ENCODE measurements at places on chromosomes 3 and 15. TPM values are rescaled to one million over a fixed set of nuclear protein-coding genes. Genes with fewer than 3 reads are reported as not detected.
A peak's percentile ranks its signal among the peaks of the same experiment; 100 is the strongest.

DNA sequence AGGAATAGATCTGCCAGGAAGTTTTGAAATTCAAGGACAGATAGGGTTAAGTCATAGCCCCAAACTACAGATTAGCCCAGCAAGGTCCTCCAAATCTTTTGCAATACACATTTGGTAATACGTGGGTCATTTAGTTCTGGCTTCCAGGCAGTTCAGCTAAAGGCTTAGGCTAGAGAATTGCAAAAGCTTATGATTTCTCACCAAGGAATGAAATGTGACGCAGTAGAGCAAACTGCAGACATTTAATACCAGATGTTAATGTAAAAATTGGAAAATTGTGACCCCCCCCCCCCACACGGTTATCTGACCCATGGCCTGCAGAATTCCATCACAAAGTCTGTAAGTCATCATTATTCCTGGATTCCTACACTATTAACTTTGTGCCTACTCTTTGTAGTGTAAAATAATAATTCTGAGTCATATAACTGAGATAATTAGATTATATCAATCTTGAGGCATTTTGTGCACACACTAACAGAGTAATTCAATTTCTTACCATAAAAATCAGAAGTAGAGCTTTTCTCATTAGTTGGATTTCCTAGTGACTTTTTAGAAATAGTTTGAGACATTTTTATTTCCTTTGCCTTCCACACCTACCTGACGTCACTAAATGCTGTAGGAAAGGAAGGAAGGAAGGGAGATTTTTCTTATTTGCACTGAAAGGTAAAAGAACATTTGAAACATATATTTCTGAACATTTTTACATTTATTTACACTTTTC, 235.2 kb downstream of the DTWD1 start:
- DNase-seq = peak; percentile 93

- no peak for DNase-seq
Observed at GRCh38 chr15:38307251-38307650, 54.6 kb downstream of the SPRED1 start.

DNA sequence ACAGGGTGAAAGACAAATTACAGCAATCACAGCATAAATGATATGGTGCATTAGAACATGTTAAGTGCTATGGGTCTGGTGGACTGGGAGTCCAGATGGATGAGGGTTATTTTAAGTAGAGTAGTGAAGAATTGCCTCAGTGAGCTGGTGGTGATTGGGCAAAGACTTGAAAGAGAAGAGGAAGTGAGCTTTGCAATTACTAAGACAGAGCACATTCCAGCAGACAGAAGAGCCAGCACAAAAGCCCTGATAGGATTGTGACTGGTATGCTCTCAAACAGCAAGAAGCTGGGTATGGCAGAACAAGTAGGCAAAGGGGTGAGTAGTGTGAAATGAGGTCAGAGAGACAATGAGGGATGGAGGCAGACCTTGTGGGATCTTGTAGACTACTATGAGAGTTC, 2.1 kb upstream of the ACKR4 start:
- DNase-seq = peak; percentile 68

Gene P2RY14
- not detected for total RNA-seq

Gene PARP15
- not detected for total RNA-seq

Gene CASR
- total RNA-seq = not detected

Gene ZNF620
- total RNA-seq = 0.48 TPM

DNA sequence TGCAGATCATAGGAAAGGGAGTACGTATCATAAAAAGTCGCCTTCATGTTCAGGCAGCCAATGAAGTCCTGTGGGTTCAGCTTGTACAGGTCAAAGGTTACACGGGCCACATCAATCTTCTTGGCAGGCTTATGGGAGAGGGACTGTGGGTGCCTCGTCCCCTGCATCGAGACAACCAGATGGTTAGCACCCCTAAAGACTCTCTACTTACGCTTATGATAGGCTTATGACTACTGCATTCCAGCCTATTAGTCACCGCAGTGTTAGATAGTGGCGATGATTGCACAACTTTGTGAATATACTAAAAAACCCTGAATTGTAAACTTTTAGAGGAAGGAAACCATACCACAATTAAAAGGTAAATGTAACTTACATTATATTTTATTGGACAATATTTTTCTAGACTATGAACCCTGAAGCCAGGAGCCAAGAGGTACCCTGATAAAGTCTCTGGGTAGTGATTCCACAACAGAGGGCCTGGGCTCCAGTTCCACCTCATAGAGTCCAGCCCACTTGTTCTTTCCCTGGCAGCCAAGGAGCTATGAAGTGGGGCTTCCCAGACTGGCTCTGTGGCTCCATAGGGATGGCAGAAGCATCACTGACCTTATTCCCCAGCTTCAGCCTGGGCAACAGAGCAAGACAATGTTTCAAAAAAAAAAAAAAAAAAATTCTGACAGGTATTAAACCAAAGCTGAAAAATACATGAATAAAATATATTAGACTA, 2.5 kb upstream of the FANCD2 start:
- peak; percentile 79 for DNase-seq

Gene HIGD2B
- total RNA-seq = not detected

GRCh38 chr3:104992676-104993075, 374.0 kb upstream of the ALCAM start:
- no peak for DNase-seq

GRCh38 chr15:32831485-32831884, 113.7 kb downstream of the GREM1 start:
- no peak for DNase-seq

DNA sequence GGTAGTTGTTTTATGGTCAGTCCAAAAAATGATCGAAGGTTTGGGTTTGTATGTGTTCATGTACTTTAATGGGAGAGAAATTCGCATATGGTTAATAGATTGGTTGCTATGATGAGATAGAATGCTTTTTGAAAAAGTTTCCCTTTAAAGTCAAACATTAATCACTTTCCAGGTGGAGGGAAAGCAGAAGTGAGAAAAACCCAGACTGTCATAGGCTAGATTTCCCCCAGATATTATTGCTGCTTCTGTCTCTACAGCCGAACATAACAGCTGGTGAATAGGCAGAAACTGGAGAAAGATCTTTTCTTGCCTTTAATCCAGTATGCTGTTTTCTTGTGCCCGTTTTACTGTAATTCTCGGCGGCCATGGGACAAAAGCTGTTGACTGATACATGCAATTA, 287.6 kb downstream of the SOX2 start:
- no peak for DNase-seq

Gene LARP6
- 119 TPM for total RNA-seq

DNA sequence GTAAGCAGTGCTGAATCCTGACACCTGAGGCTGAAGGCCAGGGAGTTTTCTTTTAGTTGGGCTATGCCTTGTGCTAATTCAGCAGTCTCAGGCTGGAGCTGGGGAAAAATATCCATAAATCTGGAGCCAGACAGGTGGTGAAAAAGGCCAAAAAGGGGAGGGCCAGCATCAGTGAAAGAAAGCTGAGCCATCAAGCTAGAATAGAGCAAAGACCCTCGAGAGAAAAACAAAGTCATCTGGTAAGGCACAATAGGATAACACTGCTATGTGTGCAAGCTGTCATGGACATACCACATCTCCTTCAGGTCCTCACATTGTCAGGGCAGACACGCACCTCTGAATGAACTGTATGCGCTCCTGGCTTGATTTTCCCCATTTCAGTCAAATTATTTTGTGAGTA, 687.9 kb downstream of the SQOR start:
- no peak for DNase-seq

GRCh38 chr3:133459400-133459799, 59.5 kb downstream of the BFSP2 start:
- no peak for DNase-seq

GRCh38 chr3:12808587-12808986, 12.1 kb downstream of the CAND2 start:
- no peak for DNase-seq

Gene PLAAT1
- total RNA-seq = not detected

- peak; percentile 12 for DNase-seq
Observed at GRCh38 chr3:69181592-69182211, 59.3 kb upstream of the LMOD3 start.

- peak; percentile 41 for DNase-seq
Observed at GRCh38 chr3:168878655-168879054, 782.9 kb upstream of the GOLIM4 start.

DNA sequence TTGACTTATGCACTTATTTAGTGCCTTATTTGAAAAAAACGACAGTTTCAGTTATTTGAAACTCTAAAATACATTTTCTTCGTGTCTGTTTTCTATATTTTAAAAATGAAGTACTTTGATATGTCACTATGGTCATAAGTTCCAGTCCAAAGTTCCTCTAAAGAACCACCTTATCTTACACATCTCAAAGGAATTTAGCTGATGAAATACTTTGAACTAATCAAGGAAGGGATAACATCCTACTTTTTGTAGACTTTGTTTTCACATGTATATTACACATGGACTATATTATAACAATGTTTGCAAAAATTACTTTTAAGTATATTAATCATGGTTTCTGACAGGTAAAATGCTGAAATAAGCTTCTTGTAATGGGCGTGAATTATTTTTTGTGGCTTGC, 265.8 kb upstream of the ZNF717 start:
- DNase-seq = no peak

DNA sequence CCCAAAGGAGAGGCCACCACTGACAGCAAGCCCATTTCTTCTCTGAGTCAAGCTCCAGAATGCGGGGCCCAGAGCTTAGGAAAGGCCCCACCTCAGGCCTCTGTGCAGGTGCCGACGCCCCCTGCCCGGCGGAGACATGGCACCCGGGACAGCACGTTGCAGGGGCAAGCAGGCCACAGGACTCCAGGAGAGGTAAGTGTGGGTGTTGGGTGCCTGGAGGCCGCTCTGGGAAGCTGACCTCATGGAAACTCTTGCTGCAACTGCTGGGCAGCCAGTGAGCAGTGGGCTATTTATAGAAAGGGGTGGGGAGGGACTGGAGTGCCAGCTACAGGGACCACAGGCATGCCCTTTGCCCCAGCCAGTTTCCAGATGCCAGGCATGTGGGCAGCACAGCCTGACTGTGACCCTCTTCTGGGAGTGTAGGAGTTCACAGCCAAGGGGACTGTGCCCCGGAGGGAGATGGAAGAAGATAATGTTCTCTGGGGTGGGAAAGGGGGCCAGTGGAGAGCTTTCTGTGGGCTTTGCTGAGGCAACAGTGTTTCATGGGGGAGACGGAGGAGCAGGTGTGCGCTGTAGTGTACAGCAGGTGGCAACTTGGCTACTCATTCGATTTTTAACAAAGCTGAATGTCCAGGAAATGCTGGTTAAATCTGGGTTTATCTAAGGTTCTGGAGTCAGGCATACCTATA, 23.7 kb downstream of the ALPK3 start:
- DNase-seq = peak; percentile 50

- DNase-seq = no peak
Observed at GRCh38 chr3:140170612-140171011, 235.6 kb downstream of the CLSTN2 start.

DNA sequence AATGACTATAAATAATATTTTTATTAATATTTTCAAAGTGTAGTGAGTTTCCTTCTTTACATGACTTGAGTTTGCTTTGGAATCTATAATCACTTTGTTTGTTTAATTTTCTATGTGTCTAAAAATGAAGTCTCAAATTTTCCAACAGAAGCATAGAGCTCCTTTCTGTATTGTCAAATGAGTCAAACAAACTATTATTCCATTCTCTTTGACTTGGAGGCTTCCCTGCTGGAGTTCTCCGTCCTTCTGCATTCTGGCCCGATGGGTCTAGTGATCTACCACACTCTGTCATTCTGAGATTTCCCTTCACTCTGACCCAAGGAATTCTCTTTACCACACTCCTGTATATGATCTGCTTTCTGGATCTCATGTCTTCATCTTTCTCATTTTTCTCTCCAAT, 30.1 kb downstream of the POLR2M start:
- no peak for DNase-seq

Gene ASB14
- not detected for total RNA-seq

DNA sequence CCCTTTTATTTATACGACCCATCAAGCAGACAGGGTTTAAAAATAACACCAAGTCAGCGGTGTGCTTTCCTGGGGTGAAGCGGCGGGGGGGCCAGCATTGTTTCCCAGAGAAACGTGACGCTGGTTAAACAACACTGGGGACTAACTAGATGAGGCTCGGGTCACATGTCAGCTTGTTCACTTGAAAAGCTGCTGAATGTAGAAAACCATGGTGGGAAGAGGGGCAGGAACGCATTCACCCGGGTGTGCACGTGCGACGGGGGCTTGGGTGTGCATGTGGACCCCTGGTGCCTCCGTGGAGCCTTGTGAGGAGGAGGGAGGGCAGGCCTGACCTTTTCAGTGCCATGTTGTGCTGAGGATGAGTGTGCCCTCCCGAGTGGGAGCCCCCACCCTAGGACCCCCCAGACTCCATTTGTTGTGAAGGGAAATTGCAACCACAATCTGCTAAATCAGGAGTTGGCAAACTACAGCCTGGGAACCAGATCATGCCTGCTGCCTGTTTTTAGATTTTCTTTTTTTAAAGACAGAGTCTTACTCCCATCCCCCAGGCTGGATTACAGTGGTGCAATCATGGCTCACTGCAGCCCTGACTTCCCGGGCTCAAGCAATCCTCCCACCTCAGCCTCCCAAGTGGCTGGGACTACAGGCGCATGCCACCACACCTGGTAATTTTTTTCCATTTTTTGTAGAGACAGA, 70.4 kb upstream of the CMTM7 start:
- no peak for DNase-seq

- DNase-seq = peak; percentile 17
Observed at GRCh38 chr3:109018828-109019227, 65.1 kb upstream of the GUCA1C start.

Gene FSD2
- not detected for total RNA-seq

Gene ENTPD3
- total RNA-seq = not detected

GRCh38 chr3:197336348-197336747, 37.9 kb upstream of the DLG1 start:
- no peak for DNase-seq

- DNase-seq = peak; percentile 83
Observed at GRCh38 chr15:89052474-89052873, 35.8 kb upstream of the ABHD2 start.

DNA sequence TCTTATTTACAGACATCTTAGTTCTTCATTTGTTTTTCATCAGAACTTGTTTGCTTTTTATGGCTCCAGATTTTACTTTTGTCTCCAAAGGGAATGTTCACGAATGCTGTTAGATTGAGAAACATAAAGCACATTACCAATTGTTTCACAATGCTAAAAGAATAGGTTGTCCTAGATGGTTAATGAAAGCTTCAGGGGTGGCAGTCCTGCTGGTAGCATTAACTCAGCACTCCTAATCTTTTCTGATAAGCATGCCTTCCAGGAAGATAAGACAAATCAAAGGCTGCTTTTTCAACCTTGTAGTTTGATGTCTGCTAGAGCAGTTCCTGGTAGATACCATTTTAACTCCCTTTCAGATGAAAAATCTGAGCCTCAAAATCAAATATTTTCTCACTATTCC, 619.4 kb downstream of the PYDC2 start:
- DNase-seq = no peak

Data from HFFc6 (cell line).